ENCODE measurements at places on chromosomes 11 and 22.
A peak's percentile ranks its signal among the peaks of the same experiment; 100 is the strongest.

DNA sequence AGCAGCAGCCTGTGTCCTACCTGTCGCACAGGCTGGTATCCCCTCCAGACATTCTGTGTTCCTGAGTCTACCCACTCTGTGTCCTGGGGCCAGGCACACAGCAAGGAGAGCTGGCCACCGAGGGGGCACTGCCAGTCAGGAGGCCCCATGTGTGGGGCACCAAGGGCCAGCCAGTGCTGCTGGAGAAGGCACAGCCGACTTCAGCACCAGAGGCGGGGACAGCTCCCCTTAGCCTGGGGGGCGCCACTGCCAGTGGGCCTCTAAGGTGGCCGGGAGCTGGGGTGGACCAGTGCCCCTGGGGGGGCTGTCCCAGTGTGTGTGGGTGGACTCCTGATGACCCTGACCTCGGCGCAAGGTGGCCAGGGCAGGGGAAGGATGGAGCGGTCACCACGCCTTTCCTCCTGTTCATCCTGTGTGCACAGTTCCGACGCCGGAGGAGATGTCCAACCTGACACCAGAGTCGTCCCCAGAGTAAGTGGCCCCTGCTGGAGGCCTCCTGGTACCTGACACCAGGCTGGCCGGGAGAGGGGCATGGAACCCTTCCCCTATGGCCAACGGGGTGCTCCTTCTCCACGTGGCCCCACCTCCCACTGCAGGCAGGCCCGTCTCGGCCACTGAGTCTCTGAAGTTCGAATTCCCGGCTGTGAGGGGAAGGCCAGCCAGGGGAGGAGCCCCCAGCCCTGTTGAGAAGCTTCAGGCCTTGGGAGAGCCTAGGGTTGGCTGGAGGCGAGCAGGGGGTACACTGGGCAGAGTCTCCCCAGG is 35.4 kb downstream of the MOB2 start:
- no peak for DNase-seq

GRCh38 chr11:22199243-22199642 is 6.4 kb downstream of the ANO5 start:
- DNase-seq, result no peak

GRCh38 chr11:111633756-111634362 is 31.6 kb downstream of the SIK2 start:
- no peak for DNase-seq

GRCh38 chr11:67351275-67352005 is 1.9 kb downstream of the POLD4 start:
- DNase-seq, result no peak

DNA sequence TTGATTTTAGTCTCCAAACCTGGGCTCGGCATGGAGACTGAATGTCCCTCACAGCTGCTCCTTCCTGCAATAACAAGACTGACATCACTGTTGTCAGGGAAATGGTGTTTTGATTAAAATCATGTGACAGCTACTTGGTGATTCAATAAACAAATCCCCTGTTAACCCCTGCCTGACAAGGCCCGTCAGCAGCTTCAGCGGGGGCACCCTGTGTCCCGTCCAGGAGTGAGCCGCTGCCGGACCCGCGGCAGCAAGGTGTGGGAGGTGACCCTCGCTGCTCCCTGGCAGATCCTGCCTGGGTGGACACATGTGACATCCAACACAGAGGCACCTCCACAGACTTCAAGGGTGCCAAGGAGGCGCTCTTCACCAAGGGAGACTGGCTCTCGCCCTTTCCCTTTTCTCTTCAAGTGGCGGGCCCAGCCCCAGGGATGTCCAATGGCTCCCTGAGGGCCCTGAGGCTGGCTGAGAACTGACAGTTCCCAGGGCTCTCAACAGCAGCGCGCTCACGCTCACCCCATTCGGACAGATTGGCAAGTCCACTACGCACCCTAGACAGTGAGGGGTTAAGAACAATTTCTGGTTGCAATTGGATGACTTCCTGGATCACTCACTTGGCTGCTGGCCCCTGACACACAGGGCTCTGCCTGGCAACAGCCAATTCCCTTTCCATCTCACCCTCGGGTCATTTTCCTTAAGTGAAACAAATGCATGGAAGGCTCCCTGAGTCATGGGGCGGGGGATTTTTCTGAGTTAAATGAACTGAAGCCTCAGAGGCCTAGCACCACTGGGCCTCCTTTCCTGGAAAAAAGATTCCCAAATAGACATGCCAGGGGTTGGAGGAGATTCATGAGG is 30.7 kb downstream of the PPP2R1B start:
- peak; percentile 13 for DNase-seq

- no peak for DNase-seq
These were observed 48.6 kb downstream of the ELFN2 start for GRCh38 chr22:37378642-37379058.

GRCh38 chr11:43010042-43010441 is 301.8 kb upstream of the API5 start:
- no peak for DNase-seq

DNA sequence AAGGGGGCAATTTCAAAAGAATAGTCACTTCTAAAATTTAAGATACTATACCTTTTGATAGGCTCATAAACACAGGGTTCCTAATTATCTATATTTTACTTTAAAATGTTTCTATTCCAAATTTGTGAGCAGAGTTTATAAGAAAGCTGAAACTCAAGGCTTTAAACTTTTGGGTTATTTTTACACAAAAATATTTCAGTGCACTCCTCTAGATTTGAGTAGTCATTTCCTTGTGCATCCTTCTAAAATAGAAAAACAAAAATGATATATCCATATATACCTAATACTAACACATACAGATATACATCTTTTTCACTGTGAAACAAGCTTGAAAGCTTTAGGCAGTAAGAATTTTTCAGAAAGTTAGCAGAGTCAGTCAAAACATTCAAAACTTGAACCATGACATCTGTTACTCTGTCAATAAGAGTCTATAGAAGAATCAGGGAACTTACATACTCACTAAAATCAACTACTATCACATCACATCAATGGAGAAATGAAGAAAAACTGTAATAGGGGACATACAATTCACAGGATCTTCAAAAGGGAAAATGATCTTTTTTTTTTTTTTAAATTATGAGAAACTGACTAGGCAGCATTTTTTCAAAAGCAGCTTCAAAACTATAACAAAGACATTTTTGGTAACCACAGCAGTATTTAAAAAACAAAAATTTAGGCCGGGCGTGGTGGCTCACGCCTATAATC is 5.1 kb downstream of the PHF21A start:
- no peak for DNase-seq

DNA sequence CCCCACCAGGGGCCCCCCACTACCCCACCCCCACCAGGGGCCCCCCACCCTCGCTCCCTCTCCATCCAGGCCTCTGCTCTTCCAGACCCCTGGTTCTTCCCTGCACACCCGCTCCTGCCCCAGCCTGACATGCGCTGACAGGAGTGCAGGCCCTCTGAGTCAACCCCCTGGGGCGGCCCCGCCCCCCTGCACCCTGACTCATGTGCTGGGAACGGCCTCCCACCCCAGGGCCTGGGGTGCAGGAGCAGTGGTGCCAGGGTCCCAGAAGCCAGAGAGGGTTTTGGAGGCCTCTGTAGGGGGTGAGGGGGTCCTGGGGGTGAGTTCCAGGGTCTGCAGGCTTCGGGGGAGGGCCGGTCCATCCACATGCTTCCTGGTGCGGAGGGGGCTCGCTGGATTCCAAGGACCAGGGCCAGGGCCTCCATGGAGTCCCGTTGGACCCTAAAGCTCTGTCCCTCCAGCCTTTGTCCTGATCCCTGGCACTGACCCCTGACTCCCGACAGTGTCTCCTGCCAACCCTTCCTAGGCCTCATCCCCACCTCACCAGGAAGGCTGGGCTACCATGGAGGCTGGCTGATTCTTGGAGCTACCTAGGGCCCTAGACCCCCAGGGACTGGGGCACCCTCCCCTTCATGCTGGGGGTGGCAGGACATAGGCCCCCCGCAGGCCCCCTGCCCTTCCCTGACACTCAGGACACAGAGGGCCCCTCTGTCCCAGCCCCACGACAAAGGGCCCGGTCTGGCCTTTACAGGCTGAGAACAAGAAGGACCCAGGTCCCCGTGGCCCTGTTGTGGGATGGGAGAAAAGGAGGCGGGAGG is 583 bp upstream of the PKP3 start:
- DNase-seq, result no peak

GRCh38 chr11:57641011-57641807 is 8.5 kb downstream of the YPEL4 start:
- no peak for DNase-seq

DNA sequence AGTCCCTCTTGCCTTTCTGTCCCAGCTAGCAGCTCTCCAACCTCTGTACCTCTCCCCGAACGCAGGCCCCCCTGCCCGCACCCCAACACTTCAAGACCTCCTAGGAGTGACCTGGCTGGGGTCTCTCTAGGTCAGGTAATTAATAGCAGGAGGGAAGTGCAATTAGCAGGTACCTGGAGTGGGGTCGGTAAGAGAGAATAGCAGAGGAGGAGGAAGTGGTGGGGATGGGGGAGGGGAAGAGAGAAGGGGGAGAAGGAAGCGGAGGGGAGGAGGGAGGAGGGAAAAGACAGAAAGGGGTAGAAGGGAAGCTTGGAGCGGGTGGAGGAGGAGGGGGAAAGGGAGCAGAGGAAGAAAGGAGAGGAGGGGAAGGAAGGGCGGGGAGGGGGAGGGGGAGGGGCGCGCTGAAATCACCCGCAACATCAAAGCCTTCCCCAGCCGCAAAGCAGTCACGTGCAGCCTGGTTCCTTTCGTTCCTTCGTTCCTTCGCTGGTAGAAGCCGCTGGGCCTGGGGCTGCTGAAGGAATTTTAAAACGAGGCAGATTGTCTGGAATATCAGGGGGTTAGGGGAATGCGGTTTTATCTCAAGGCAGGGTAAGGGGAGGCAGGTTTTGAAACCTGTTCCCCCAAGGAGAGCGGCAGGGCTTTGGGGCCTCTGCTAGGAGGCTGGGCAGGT is 29.3 kb upstream of the TCF20 start:
- DNase-seq, result no peak

- DNase-seq, result no peak
These were observed 3.1 kb downstream of the PPM1F start for GRCh38 chr22:21949569-21949918.
